ENCODE measurements at places on chromosomes 2 and 18.

- DNase-seq = no peak
Measured at GRCh38 chr2:68188831-68189230, 31.1 kb downstream of the PNO1 start.

GRCh38 chr2:177074099-177074710 lies 138.4 kb upstream of the HNRNPA3 start:
- no peak for DNase-seq

DNA sequence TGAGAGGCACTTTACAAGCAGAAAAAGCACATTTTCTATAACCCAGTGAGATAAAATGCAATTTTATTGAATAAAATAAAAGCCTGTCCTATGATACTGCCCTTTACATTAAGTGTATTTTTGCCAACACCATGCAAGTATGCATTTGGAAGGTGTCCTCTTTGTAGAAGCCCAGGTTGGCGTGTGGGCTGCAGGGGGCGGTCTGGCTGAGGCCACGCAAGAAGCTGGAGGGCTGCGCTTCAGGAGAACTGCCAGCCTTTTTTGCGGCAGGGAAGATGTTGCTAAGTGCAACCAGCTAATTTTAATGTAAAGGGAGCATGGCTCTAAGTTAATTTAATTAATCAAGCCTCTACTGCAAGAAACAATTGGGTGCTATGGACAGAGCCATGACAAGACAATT lies 562.8 kb upstream of the SALL3 start:
- no peak for DNase-seq

GRCh38 chr2:74843899-74844298 lies 10.0 kb downstream of the HK2 start:
- no peak for DNase-seq

- no peak for DNase-seq
Measured at GRCh38 chr2:215681799-215682596, 246.1 kb upstream of the FN1 start.

DNA sequence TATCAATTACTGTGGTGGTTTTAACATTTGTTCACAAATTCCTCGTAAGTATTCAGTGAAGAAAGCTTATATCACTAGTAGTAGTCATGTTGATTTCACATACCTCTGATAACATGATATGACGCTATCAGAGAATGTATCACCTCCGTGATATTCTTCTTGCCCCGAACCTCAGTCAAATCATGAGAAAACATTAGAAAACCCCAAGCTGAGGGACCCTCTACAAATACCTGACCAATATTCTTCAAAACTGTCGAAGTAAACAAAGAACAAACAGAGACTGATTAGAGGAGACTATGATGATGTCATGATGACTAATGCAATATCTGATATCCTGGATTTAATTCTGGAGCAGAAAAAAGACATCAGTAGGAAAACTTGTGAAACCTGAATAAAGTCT lies 85.6 kb upstream of the SPOPL start:
- no peak for DNase-seq

GRCh38 chr2:58976375-58977071 lies 735.4 kb upstream of the FANCL start:
- DNase-seq = no peak

DNA sequence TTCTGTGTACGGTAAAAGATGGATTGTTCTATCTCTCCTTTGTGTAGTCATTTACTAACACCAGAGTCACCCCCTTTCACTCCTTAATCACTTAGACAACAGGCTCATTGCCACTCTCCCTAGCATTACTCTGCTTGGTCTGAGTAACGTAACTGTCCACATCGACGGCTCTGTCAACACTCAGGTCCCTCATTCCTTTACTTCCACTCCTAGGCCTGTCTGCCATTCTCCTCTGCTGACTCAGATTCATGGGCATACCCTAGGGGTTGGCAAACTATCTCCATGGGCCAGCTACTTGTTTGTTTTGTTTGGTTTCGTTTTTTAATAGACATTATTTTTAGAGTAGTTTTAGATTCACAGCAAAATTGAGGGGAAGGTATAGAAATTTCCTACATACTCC lies 243.9 kb downstream of the NR4A2 start:
- no peak for DNase-seq

DNA sequence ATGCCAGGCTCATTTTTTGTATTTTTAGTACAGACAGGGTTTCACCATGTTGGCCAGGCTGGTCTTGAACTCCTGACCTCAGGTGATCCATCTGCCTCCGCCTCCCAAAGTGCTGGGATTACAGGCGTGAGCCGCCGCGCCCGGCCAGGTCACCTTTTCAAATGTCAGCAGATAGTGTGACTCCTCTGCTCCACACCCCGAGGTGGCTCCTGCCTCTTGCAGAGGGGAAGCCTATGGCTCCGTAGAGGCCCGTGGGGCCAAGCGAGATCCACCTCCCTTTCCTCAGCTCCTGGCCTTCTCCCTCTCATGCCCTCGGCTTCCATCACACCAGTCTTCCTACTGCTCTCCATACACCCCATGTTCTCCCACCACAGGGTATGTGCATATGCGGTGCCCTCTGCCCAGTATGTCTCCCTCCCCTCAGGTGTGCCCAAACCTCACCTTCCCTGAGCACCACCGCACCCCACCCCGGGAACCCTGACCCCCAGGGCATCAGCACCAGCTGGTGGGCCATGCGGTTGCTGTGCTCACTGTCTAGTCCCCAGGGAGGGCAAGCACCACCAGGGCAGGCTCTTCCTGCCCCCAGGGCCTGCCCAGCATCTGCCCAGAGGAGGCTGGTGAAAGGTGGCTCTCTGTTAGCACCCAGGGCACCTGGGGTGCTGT lies 10.7 kb downstream of the GPR17 start:
- DNase-seq = no peak

DNA sequence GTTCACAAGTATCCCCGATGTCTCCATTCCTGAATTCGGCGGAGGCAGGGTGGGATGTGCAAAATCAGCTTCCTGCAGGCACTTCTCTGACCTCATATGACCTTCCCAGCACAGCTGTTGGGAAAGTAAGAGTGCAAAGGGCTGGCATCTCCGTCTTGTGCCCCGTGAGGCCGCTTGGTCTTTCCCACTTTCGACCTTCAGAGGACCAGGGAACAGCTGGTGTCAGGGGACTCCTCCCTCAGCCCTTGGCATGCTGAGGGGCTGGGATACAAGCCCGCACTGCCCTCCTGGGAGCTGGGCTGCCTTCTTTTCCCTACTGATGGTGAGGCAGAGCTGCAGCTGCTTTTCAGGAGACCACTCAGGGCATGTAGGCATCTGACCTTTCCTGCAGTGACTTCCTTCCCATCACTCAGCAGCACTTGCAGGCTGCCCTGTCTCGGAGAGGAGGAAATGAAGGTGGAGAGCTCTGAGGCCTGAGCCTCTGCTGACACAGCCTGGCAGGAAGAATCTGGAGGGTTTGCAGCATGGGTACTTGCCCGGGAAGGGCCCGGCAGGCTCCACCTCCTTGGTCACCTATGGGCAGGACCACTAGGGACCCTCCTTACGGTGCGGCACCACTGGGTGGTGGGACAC lies 277.2 kb upstream of the HS6ST1 start:
- DNase-seq = no peak

DNA sequence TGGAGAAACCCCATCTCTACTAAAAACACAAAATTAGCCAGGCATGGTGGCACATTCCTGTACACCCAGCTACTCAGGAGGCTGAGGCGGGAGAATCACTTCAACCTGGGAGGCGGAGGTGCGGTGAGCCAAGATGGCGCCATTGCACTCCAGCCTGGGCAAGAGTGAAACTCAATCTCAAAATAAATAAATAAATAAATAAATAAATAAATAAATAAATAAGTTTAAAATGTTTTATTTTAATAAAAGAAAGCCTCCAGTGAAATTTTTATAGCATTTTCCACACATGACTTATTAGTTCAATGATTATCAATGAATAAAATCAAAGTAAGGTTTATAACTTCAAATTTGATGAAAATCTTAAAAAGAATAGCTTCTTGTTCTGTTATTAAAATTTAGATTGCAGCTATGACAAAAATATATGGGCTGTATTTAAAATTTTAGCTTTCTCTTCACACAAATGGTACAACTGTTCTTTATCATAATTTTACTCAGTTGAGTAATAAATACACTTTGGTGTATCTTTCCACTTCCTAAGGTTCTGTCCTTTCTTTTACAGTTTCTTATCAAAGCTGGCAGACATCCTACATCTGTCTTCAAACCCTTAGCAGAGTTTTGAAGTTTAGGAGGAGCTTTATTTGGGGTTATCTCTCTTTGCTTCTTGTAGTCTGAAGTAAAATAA lies 78.4 kb upstream of the ZSWIM2 start:
- no peak for DNase-seq

DNA sequence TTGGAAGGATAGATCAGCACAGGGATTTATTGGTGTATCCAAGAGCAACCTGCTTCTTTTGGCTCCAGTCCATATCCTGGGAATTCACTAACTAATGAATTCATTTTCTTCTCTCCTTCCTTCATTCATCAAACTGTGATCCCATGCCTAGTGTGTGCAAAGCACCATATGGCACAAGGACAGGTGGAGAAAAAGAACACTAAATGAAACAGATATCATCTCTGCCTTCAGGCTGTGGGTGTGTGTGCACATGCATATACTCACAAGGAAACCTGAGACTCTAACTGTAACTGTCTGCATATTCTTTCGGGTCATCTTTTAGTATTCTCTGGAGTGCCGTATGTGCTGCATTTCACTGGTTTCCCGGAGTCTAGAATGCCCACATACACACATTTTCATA lies 20.2 kb downstream of the TNP1 start:
- DNase-seq = no peak

DNA sequence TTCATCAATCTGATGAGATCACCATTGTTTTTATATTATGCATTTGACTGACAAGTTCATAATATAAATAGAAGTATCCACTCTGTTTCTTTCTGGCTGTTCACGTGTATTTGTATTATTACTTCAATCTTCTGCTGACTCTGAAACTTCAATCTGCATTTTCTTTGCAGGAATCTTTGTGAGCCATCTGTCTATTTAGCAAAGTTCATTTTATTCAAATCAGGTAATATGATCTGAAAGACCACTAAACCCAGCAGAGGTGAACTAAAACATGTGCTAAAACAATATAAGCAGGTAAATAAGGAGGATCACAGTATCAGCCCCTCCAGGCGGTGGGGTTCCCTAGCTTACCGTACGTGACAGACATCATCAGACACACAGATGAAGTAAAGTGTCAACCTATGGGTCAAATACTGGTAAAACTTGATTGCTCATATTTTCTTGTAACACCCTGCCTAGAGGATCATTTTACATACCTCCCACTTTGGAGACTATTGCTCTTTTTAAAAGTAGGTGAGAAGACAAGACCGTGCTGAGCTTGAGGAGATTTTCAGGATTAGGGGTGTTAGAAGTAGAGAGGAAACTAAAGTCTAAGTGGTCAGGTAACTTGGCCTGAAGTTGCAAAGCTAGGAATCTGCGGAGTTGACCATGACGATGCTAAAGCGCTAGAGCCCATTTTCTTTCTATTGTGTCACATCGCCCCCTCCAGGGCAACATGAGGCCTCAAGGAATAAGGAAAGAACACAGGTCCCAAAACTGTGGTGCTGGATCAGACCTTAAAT lies 9.0 kb downstream of the DTNB start:
- DNase-seq = peak; percentile 92

DNA sequence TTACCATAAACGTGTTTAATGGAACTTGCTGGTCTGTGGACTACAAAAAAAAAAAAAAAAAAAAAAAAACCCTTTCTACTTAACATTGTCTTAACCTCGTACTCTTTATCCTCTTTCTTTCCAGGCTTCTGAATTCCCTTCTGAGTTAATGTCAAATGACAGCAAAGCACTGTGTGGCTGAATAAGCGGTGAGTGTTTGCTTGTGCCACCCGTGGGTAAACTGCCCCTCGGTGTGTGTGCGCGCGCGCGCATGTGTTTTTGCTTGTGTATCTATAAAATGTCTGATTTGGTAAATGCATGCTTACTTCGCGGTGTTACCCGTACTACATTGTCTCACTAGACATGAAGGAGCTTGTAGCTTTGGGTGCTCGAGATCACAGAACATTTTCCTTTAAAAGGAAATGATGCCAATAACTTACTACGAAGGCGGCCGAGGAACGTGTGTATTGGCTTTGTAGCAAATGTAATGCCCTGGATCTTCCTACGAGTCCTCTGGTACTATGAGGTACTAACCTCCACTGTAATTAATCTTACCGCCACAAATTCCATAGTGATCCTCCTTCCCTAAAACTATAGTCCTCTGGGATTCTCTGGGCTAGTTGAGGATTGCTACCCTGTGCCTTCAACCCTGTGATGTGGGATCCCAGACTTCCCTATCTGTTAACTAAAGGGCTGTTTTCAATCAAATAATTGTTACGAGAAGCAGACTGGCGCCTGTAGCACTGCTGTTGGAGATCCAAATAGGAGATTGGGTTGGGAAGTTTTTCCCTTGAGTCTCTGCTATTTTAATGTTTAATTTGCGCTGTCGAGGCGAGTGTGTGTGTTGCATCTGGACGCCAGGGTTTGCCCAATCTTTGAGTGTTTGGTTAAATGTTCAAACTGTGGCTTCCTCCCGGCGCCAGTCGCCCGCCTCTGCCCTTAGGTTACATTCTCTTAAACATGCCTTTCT lies 1.1 kb downstream of the ID2 start:
- peak; percentile 71 for DNase-seq

- DNase-seq = no peak
Measured at GRCh38 chr18:51655327-51655698, 457.8 kb upstream of the MEX3C start.

DNA sequence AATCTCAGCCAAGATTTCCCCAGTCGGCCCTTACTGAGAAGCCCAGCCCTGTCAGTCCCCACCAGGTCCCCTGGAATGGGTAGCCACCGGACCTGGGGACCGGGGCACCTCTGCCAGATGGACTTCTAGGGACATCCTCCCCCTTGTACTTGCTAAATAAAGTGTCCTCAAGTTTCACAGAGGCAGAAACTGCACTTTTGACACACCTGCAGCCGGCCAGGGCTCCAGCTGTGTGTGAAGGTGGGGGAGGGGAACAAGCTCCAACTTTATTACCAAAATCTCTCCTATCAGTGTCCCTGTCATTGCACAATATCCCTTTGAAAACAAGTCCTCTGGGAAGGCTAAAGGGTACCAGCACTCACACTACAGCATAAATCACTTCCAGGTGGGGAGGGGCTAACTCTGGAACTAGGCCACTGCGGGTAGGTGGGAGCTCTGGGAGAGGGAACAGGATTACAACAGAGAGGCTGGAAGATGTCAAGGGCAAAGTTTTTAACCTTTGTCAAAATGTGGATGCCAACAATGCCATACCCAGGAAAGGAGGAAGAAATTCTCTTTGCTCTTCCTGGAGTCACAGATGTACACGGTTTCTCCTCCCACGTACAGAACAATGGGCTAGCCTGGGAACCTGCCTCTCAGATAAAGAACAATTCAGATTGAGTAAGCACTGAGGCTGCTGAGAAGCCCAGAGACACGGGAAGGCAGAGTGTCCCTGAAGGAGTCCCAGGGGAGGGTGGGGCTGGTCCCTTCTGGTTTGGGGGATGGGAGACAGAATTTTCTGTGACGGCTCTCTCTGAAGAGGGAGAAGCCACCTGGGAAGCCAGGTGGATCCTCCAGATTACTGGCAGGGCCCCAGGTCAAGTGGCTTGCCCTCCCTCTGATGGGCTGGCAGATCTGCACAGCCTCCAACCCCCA lies 11.0 kb downstream of the SDC1 start:
- DNase-seq = no peak
